ENCODE measurements at places on chromosomes 11 and 22.

DNA sequence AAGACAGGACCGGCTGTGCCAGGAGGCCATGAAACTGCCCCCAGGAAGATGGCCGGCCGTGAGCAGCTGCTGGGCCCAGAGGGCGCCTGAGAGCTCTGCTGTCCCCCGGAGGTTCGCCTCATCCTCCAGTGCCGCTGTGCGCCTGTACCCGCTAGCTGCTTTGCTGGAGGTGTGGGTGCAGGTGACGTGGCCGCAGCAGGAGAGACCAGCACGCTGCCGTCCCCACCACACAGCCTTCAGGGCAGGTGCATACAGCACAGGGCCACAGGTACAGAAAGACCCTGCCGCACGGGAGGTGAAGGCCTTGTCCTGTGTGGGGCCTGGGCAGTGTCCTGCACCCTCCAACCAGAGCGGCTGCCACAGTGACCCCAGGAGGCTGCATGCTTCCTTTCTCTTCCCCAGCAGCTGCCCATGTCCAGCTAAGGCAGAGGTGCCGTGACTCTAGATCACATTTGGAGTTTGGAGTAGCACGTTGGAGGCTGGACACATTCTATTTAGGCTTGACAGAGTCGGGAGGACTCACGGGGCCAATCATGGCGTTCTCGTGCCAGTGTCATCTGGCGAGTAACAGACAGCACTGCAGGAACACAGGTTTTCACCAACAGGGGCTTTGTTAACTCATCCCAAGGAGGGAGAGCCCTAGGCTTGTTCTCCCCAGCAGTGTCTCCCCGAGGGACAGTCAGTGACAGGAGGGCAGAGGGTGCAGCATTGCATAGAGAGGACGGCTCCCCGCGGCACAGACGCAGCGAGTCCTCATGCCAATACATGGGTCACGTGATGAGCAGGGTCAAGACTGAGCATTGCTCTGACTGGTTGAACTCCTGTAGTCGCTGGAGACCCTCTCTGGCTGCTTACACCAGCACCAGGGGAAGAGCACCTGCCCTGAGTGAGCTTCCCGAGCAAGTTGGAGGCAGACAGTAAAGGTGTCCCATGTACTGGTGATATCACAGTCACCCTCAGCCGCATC is 18.7 kb upstream of the PANX2 start:
- no peak for DNase-seq

DNA sequence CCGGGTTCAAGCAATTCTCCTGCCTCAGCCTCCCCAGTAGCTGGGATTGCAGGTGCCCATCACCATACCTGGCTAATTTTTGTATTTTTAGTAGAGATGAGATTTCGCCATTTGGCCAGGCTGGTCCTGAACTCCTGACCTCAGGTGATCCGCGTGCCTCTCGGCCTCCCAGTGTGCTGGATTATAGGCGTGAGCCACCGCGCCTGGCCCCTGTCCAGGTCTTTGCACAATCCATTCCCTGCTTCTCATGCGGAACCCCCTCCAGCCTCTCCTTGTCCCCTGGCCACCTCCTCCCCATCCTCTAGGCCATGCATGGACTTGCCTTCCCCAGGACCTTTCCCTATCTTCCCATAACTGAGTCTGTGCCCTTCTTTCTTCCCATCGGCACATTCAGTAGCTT is 8.7 kb downstream of the DPP3 start:
- no peak for DNase-seq

DNA sequence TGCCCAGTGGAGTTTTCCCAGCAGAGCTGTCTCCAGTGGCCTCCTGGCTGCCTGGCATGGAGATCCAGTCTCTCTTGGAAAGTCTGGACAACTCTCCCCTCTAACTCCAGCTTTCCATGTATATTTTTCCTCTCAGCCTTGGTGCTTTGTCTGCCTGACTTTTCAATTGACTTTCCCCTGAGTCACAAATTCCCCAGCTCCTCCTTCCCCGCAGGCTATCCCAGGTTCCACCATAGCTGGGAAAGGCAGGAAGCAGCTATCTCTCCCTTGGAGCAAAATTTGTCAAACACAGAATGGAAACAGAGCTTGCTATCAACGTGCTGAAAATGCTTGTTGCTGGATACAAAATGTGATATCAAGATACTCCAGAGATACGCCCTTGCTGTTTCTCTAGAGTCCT is 384.8 kb downstream of the TMEM135 start:
- no peak for DNase-seq

GRCh38 chr11:984546-984945 is 52.0 kb downstream of the MUC6 start:
- DNase-seq: no peak

- no peak for DNase-seq
These were observed 5.5 kb downstream of the PRSS23 start for GRCh38 chr11:86805873-86806310.

DNA sequence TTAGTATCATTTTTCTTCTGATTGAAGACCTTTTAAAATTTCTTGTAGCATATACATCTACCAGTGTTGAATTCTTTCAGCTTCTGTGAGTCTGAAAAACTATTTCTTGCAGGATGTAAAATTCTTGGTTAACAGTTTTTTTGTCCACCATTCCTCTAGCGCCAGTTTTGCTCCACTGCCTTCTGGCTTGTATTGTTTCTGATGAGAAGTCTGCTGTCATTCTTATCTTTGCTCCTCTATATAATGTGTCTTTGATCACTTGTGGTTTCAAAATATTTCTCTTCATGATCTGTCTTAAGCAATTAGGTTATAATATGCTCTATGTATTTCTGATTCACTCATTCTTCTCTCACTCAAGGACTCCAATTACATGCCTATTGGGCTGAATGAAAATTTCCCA is 152.3 kb downstream of the INSC start:
- no peak for DNase-seq

- no peak for DNase-seq
These were observed 98.3 kb downstream of the PTPRJ start for GRCh38 chr11:48078689-48079088.

- no peak for DNase-seq
These were observed 13.8 kb downstream of the SNU13 start for GRCh38 chr22:41674846-41675340.

GRCh38 chr22:50568626-50569025 is 5.9 kb upstream of the SYCE3 start:
- DNase-seq: no peak

GRCh38 chr11:33507967-33508366 is 192.7 kb downstream of the C11orf91 start:
- DNase-seq: no peak

GRCh38 chr11:8693010-8693551 is 10.5 kb downstream of the RPL27A start:
- DNase-seq: no peak

DNA sequence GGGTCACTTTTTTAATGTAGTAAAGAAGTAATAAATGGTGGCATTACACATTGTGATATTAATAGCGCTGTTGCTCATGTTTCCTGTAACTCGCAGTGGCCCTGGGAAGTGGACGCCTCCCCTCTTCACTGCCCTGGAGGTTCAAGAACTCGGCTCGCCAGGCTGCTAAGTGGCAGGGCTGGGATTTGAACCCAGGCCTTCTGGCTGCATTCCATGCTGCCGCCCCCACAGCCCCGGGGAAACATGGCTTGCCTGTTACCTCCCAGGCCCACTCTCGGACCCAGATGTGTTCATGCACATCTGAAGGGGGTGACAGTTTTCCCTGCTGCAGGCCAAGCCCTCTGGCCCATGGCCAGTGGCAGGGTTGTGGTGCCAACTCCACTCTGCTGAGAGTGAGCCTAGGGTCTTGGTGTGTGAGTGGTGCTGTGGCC is 25.0 kb upstream of the MGAT3 start:
- DNase-seq: no peak

- no peak for DNase-seq
These were observed 16.8 kb downstream of the FZD4 start for GRCh38 chr11:86938203-86938899.

GRCh38 chr11:121299417-121299816 is 6.8 kb downstream of the SC5D start:
- DNase-seq: no peak

GRCh38 chr11:47489395-47489755 is 40.4 kb upstream of the RAPSN start:
- no peak for DNase-seq

DNA sequence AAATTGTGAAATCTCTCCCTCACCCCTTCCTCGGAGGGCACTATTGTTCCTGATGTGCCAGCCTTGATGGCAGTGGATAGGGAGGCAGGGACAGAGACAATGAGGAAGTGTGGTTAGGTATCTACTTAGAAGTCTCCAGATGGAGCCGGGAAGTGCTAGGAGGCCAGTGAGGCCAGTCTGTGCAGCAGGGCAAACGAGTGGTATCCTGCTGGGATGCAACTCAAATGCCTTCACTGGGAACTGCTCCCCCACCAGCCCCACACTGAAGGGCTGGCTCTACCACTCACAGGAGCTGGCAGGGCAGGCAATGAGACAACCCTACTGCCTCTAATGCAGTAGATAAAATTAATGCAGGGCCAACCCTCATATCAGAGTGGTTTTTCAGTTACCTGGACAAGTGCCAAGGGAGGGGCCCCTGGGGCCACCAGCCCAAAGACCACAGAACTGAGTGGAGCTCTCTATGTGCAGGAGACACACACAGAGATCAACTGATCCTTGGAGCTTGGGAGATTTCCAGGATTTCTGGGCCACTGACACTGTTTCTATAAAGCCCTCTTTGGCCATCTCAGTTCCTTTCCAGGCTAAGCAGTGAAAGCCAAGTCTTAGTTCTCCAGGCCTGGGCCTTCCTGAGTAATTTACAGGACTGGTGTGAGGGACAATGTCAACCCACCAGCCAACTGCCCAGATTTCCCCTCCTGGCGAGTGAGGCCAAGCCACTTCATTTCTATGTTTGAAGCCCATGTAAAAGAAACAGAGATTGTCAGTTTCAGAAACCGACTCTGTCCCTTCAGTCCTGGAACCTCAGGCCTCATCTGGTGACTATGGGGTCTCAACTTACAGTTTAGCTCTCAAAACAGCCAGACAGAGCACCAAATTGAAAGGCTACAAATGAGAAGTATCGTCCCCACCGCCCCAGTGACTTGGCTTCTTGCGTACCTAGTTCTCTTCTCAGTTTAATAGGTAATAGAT is 4.1 kb downstream of the MIF start:
- no peak for DNase-seq

DNA sequence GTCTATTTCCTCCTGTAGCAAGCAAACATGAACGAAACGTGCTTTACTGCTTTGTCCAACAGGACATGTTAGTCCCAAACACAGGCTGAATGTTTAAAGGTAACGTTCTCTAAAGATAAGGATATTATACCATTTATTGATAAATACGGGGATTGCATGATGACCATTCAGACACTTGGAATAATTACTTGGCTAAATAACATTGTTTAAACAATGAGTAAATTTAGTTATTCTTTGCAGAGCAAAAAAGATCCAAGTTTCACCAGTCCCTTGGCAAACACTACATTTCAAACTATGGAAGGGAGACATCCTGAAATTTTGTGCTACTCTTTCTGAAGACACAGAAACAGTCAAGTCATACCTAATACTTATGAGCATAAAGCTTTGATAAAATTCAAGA is 88.0 kb downstream of the ZNF280B start:
- DNase-seq: no peak

DNA sequence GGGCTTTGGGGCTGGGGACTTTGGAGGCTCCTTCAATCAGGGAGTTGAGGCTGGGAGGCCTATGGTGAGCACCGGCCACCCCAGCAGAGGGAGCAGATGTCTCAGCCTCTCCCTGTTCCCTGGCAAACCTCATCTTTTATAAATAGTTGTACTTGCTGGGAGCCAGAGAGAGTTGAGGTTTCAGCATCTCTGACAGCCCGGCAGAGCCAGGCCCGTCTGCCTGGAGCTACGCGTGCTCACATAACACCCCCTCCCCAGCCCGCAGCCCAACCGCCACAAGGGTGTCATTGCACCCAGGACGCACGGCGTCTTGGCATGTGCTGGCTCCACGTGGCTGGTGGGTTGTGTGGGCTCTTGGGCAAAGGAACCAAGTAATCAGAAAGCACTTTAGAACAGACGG is 127.1 kb downstream of the CHST1 start:
- DNase-seq: no peak

GRCh38 chr11:134032501-134033091 is 36.3 kb upstream of the JAM3 start:
- DNase-seq: no peak

DNA sequence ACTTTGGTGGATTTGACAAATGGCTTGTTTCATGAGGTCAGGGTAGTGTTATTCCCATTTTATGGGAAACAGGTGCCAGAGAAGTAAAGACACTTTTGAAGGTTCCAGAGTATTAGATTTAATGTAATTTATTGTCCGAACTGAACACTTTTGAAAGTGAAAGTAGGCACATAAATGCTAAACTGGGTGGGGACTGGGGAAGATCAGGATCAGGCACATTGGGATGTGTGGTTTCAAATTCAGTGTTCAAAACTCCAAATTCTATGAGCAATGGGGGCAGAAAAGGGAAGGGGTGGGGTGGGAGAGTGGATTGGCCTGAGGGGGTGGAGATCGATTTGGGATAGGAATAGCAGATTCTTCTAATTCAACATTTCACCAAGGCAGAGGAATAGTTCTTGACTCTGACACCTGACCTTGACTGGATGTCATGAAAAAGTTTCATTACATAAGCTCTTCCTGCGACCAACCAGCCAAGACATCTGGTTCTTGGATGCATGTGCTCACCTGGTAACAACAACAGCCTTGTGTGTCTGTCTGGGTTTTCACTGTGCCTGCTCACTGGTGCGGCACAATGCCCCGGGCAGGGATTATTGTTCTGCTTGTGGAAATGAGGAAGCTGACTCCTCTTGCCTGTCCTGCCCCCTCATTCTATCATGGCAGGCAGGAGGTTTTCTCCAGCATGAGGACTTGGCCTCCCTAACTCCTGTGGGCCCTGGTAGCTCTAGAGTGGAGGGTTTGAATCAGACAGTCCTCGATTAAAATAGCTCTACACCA is 10.8 kb downstream of the PPFIBP2 start:
- DNase-seq: no peak

DNA sequence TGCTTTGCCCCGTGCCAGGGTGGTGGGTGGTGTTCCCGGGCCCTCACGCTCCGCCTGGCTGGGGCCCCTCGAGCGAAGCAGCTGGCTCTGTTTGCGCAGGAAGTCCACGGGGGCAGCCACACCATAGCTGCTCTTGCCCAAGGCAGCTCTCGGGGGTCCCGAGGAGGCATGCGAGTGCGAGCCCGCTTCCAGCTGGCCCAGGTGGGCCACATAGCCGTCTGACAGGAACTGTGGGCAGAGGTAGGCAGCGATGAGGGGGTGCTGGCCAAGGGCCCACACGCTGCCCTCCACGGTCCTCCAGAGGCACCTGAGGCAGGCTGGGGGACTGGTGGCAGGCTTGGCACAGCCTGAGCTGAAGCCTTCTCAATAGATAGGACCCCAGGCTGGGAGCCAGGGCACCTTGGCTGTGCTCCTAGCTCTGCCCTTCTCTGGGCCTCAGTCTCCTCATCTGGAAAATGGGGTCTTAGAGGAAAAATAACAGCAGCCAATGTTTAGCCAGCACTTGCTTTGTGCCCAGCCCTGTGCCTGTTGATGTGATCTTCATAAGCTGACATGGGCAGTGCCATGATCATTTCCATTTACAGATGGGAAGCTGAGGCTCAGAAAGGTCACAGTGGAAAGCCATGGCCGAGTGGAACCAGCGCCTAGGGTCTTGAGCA is 9.4 kb downstream of the AIP start:
- no peak for DNase-seq

DNA sequence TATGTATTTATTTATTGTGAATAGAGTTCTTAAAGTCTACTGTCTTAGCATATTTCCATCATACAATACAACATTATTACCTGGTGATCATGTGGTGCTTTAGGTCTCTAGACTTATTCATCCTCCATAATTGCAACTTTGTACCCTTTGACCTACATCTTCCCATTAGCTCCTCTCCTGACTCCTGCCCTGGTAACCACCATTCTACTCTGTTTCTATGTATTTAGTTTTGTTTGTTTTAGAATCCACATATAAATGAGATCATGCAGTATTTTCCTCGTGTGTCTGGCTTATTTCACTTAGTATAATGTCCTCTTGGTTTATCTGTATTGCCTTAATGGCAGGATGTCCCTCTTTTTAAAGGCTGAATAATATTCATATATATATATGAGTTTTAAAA is 22.7 kb downstream of the NCAM1 start:
- DNase-seq: peak; percentile 48

All from NCI-H1417 treated with DMSO at 0.1 percent for 48 hours (cell line).